ENCODE measurements at places on chromosomes 5 and 9.

DNA sequence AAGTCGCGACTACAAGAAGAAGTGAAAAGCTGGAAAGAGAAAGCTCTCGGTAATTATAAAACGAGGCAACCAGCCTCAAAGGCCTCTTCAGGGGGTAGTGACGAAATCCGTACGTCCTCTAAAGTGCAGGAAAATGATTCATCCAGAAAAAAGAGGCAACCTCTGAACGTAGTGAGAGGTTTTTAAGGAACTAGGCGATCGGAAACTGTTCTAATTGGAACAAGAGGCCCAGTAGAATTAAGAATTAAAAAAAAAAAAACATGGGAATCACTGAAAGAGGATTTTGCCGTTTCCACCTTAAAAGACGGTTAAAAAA lies 1.0 kb downstream of the CSNK1A1 start:
- no peak for DNase-seq

DNA sequence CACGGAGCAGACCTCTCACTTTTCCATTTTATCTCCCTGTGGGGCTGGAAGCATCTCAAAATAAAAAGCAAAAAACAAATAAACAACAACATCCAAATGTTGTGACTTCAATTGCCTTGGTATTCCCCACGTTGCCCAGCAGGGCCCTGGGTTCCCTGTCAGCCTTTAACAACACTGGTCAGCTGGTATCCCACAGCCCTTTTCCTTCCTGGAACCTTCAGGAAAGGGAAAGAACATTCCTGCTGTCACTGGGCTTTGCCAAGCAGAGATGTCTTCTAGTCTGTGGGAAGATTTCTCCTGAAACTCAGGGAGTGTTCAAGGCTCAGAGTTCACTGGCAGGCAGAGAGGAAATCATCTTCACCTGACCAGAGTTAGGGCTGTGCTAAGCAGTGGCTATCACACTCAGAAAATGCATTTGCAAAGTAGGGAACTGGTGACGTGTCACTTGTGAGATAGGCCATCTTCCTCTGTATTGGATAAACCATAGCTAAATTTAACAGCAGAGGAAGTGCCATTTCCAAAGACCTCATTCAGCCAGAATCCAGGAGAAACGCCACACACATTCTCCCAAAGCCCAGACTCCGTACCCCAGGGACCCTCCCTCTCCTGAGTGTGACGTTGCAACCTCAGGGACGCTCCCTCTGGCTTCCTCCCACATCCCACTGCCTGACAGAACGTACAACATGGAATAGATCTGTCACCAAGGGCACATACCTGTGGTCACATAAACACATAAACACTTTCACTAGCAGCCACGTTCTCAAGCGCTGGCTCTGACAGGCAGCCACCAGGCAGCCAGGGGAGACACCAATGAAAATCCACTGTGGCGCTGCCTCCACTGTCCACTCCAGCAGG lies 274.0 kb upstream of the DAPK1 start:
- DNase-seq = no peak

DNA sequence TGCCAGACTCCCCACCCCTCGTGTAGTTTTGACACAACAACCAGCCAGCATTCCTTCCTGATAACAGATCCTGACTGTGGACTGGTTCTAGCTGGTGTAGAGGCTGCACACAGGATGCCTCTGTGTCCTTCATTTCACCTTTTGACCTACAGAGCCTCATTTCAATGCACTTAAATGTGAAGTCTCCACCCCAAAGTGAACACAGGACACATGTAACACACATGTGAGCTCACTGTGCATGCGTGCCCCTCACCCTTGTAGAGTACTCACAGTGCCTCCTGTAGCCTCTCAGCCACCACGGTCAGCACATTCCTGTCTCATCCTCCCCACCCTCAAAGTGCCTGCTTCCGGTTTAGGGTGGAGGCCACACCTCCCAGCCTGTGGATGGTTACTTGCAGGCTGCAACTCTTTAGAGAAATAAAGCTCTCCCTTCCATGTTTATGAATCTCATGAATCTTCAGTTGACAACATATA lies 11.6 kb upstream of the NKD2 start:
- DNase-seq = no peak

- no peak for DNase-seq
Measured at GRCh38 chr9:79660615-79661014, 88.8 kb downstream of the TLE4 start.

GRCh38 chr5:150640311-150641005 lies at the start of gene SYNPO:
TSS of gene SYNPO (plus strand) at chr5:150640660. CDS start at chr5:150648276, 7,616 bp downstream.
- DNase-seq = no peak

GRCh38 chr9:95852059-95853032 lies 23.1 kb upstream of the ERCC6L2 start:
- DNase-seq = no peak

DNA sequence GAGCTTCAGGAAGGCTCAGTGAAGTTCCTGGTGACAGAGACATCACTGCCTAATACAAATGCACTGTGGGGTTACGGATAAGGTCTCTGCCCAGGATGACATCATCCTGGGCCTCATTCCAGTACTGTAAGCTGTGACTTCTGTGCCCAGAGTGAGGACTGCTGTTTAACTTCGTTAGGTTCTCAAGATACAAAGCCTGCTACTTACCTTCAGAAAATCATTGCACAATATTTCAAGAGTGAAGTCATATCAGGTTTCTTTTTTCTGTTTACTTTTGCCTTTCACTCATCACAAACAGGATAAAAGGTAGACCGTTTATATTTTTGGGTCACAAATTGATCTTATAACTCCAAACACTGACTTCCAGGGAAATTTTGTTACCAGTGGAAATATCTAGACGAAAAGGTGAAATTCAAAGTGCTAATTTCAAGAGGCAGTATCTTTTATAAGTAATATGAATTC lies 241.2 kb downstream of the PIK3R1 start:
- no peak for DNase-seq
